Glomerular endothelial cell (primary cell): ENCODE measurements at places on chromosomes 6 and 20.

- DNase-seq, result no peak
Observed at GRCh38 chr6:2081155-2082138, 164.0 kb downstream of the GMDS start.

GRCh38 chr6:151292974-151293687 is 53.4 kb downstream of the AKAP12 start:
- no peak for DNase-seq

DNA sequence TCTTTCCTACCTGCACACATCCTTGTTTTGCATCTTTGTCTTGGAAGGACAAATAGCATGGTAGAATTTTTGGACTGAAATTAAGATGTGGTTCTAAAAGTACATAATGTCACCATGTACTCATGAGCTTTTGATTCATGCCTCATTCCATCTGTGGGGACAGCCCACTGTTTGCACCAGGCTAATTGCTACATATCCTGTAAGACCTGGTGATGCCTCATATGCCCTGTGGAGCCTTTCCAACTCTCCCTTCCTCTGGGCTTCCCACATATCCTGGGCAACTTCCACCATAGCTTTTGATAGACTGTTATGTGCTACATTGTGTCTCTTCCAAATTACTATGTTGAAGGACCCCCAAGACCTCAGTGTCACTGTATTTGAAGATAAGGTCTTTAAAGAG is 213.6 kb upstream of the PREP start:
- DNase-seq, result no peak

DNA sequence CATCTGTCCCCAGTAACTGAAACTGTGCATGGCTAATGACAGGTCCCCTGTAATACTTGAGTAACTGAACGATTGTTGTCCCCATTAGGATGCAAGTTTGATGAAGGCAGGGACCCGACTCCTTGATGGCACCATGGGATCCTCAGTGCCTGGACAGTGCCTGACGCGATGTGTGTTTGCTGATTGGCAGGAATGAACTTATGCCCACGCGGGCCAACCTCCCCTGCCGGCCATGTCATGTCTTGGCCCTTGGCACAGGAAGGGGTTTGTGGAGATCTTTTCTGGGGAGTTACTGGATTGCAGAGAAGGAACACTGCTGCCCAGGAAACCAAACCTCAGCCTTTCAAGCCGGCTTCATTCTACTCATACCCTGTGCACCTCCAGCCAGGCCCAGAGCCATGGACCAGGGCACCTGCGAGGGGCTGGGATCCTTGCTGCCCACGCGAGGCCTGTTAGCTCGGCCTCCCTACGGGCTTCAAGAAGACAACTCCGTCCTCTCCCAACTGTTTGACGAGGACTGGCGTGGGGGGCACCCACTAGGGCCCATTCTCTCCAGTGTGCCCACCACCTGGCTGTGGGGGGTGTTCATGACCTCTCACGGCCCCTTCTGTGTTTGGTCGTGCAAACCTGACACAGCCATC is 147.8 kb downstream of the ZMYND8 start:
- DNase-seq, result no peak

DNA sequence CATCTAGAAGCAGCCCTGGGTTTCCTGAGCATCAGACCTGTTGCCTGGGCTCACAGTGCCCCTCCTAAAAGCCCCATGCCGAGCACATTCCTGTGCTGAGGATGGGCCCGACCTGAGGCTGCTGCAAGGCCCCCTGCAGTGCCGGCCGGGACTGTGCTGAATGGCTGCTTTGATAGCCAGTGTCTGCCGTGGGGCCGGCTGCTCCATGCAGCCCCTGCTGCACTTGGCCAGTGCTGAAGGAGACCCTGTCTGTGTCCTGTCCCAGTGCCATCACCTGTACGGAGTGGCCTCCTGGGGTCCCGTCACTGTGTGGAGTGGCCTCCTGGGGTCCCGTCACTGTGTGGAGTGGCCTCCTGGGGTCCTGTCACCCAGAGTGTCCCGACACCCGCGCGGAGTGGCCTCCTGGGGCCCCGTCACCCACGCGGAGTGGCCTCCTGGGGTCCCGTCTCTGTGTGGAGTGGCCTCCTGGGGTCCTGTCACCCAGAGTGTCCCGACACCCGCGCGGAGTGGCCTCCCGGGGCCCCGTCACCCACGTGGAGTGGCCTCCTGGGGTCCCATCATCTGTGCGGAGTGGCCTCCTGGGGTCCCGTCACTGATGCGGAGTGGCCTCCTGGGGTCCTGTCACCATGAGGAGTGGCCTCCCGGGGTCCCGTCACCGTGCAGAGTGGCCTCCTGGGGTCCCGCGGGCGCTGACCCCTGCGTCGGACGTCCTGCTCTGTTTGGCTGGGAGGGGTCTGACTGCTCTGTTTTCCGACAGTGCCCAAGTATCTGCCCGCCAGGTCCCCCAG is 7.0 kb downstream of the COL9A3 start:
- DNase-seq, result no peak

- no peak for DNase-seq
Observed at GRCh38 chr6:99780556-99780885, 173.9 kb downstream of the PRDM13 start.

GRCh38 chr6:104509355-104509754 is 350.4 kb downstream of the HACE1 start:
- DNase-seq, result no peak
